ENCODE measurements at places on chromosomes 1 and 21. TPM values are rescaled to one million over a fixed set of nuclear protein-coding genes. Genes with fewer than 3 reads are reported as not detected.

The KRTAP6-3 gene
- total RNA-seq: not detected

The NBPF10 gene
- 4.4 TPM for total RNA-seq

The ERICH3 gene
- not detected for total RNA-seq

The KIF21B gene
- total RNA-seq: 96.9 TPM

The U2AF1 gene
- 106 TPM for total RNA-seq

The LCE1D gene
- total RNA-seq: not detected

GRCh38 chr1:68745011-68745410 lies 248.1 kb upstream of the DEPDC1 start:
- DNase-seq: no peak

- DNase-seq: no peak
Measured at GRCh38 chr1:168835791-168836190, 106.8 kb upstream of the DPT start.

- DNase-seq: no peak
Measured at GRCh38 chr21:42607102-42607501, 46.3 kb upstream of the PDE9A start.

GRCh38 chr1:216740331-216740730 lies 17.1 kb upstream of the ESRRG start:
- no peak for DNase-seq

DNA sequence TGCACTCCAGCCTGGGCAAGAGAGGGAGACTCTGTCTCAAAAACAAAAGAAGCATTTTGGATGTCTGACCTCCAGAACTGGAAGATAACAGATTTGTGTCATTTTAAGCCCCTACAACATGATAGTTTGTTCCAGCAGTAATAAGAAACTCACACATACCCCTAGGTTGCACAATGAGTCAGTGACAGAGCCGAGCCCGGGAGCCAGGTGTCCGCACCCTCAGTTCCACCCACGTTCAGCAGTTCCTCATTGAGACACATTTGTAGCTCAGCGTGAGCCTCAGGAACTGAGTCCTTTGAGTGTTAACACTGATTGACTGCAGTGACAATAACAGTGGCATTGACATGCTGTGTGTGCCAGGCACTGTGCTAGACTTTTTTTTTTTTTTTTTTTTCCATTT lies 19.8 kb downstream of the LRRC38 start:
- DNase-seq: no peak

Data from CD4-positive, CD25-positive, alpha-beta regulatory T cell (primary cell).